ENCODE measurements at places on chromosomes 5 and 9.
A peak's percentile ranks its signal among the peaks of the same experiment; 100 is the strongest.

DNA sequence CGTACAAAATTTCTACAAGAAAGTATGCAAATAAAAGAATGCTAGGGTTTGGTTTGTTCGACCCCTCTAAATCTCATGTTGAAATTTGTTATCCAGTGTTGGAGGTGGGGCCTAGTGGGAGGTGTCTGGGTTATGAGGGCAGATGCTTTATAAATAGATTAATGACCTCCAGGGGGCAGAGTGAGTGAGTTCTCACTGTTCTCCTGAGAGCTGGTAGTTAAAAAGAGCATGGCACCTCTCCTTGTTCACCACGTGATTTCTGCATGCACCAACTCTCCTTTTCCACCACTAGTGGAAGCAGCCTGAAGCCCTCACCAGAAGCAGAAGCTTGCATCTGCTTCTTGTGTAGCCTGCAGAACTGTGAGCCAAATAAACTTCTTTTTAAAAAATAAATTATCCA, 50.4 kb upstream of the FAM170A start:
- DNase-seq: no peak

DNA sequence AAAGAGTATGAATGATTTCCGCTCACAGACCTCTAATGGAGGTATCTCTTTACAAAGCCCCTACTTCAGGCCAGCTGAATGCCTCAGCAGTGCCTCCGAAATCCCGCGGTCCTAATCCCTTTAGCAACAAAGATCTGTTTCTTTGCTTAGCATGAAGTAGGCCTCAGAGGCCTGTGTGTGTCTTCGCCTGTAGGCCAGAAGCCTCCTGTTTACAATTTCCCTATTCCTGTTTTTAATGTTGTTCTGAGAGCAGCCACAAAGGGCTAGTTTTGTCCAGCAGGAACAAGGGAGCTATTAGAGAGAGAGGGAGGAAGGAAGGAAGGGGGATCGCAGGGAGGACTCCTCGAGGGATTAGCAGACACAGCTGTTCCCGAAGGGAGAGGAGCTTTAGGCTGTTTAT, 166.4 kb upstream of the SPRY4 start:
- DNase-seq: no peak

GRCh38 chr5:90366948-90367347, 42.6 kb downstream of the CETN3 start:
- no peak for DNase-seq

DNA sequence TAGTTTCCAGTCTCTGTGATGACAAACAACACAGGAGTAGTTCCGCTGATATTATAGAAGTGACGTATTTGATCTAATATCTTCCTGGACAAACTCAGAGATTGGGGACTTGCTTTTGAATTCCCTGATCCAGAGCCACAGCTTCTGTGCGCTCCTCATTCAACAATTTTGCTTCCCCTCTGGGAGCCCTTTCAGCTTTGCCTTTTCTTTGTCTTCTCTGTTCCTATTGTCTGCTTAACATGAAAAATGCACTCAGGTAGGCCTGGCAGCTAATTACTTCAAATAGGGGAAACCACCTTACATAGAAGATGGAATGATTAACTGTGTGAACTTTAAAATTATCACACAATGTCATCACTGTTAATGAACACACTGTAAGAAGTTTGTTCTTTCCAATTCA, 192.9 kb downstream of the EPB41L4A start:
- no peak for DNase-seq

DNA sequence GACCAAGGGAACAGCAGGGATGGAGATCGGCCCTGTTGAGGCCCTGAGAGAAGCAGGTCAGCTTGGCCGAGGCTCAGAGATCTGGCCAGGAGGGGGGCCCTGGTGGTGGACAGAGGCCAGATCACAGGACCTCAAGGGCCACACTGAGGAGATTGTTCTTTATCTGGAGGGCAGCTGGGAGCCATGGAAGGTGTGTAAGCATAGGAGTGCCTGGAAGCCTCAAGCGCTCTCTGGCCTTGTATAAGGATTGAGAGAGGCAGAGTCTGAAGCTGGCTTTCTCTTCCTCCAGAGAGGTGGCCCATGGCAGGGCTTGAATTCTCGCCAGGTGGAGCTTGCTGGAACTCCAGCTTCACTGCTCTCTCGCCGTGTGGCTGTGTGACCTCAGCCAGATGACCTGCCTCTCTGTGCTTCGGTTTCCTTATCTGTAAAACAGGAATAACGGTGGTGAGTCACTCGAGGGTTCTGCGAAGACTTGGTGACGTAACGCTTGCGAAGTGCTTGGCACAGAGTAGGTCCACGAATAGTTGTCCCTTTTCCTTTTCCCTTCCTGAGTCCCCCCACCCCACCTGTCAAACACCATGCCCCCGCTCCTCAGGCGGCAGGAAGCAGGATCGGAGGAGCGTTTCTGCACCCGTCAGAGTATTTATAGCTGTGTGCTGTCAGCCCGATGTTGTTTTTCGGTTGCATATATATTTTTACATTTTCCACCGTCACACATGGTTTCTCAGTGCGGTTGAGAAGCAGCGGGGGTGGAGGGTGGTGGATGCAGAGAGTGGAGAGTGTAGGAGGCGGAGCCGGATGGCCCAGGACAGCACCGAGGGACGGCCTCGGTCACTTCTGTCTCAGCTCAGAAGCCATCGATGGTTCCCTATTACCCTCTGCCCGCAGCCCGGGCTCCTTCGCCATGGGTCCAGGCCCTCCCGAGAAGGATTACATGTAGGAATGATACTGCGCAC, 17.0 kb upstream of the CRB2 start:
- DNase-seq: no peak

- DNase-seq: no peak
These were observed 6.6 kb downstream of the OTULINL start for GRCh38 chr5:14588145-14588544.

GRCh38 chr5:35659556-35659955, 41.9 kb downstream of the SPEF2 start:
- DNase-seq: no peak

DNA sequence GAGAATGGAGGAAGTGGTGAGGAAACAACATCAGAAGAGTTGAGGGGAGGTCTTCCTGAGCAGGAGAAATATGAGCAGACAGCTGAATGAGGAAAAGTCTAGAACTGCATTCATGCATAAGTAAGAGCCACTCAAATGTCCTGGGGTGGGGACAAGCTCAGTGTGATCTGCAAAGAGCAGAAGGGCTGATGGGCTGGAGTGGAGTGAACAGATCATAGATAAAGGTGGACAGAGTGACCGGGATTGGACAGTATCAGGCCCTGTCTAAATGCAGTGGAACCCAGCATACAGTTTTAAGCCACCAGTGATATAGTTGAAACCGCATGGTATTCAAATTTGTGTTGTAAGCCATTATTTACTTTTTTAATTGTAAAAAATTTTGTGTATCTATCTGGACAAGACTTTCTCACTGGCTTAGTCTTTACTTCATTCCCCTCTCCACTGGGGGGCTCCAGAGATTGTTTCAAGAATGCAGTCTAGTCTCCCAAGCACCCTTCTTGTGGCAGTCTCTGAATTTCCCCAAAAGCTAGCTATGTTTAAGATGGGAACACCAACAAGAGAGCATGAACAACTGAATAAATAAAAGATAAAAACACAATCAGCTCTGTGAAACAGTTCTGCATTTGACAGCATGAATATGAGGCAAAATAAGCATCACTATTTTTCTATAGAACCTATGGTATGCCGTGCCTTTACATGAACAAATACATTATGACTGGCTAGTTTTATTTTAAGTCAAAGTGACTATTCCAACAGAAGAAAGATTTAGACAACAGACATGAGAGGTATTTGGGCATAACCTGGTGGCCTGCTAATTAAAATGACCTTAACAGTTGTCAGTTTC, 10.7 kb upstream of the STK32A start:
- peak; percentile 62 for DNase-seq

DNA sequence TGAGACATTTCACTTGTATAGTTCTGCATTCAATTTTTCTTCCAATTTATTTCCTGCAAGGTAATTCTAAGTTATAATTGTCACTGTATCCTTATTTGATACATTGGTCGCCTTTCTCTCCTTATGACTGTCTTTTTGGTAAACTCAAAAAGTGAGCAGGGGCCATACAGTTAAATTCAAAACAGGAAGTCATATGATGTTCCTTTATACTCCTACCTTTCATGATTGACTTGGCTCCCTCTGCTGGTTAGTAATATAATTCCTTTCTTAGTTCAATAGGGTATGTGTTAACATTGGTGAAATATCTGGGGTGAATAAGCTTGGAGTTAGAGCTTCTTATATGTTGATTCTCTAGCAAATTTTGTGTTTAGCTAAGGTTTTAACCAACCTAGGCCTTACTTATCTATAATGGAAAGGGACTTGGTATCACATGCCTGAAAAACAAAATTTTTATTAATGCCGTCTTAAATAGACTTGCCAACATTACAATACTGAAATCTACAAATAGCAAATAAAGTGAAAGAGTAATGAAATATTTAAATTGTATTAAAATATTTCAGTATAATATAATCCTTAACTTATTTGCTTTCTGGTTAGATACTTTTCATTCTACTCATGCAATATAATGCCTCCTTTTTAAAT, 6.0 kb upstream of the NIPBL start:
- DNase-seq: peak; percentile 49

DNA sequence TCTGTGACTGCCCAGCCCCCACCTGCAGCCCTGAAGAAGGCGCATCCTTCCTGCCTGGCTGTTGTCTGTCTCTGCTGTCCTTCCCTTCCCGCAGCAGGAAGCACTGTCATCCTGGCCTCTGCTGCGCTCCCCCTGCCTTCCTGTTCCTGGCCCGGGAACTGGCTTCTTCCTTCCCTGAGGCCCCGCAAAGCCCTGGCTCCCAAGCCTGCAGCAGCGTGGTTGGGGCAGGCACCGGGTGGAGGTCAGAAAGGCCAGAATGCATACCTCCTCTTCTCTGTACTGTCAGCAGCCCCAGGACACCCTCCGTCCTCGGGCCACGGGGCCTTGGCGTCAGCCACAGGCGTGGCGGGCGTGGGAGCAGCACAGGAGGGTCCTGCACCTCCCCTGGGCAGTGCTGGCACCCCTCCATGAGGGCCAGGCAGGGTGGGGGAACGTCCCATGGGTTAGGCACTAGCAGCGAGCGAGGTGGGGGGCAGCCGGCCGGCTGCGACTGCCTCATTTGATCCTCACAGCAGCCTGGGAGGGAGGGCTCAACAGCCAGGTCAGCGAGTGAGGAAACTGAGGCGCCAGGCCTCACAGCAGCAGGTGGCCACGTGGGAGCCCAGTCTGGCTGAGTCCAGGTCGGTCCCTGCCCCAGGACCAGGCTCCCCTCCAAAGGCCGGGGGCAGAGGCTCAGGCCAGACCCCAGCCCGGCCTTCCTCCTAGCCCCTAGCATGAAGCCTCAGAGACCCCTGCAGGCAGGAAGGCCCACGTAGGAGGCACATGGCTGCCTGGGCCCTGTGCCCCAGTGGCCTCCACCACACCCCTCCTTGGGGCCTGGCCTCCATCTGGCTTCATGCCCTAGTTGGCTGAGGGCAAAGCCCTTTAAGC, 9.4 kb downstream of the FLT4 start:
- no peak for DNase-seq

- DNase-seq: no peak
These were observed 176.8 kb downstream of the MELK start for GRCh38 chr9:36749461-36749860.

DNA sequence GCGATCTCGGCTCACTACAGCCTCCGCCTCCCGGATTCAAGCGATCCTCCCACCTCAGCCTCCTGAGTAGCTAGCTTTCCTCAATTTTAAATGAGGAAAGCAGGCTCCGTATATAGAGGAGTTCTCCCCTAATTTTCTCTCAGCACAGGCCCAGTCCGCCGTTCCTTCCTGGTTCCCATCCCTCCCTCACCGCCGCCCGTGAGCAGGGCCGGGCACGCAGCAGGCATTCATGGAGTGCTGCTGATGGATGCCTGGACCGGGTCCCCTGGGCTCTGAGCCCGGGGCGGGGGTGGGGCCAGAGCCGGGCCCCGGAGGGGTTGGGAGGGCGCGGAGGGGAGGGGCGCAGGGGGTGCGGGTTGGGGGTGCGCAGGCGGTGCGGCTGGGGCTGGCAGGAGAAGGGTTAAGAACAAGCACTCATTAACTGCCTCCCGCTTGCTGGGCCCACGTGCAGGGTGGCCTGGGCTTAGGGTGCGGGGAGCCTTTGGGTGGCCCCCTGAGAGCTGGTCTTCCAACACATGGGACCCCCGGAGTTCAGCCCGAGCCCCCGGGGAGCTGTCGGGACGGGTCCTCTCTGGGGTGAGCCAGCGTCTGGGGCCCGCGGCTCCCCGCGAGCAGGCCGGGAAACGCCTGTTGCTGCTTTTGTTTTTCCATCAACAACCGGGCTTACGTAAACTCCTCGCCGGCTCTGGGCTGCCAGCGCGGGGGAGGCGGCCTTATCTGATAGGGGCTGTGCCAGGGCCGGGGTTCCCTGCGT, 33.7 kb downstream of the LHX2 start:
- peak; percentile 51 for DNase-seq

- peak; percentile 71 for DNase-seq
These were observed at the start of gene CFAP77 for GRCh38 chr9:132409828-132410528. Gene CFAP77, plus strand, starts transcription at chr9:132410211. Its CDS starts 61 bp downstream, at chr9:132410272.

DNA sequence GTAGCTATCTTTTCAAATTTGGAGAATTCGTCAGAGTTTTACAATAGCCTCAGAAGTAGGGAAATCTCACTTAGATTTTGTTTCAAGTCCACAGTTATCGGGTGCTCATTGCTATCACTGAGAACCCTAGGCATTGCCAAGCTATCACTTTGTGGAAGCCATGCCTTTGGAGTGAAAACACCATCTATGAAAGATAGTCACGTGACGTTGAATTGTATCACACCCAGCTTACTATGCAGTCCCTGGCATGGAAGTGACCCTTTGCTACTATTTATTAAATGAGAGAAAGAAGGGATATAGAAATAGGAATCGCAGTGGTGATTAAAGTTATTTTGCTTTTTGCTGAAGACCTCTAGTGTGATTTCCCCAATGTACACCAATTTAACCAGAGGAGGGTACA, 97.2 kb downstream of the AOPEP start:
- no peak for DNase-seq

DNA sequence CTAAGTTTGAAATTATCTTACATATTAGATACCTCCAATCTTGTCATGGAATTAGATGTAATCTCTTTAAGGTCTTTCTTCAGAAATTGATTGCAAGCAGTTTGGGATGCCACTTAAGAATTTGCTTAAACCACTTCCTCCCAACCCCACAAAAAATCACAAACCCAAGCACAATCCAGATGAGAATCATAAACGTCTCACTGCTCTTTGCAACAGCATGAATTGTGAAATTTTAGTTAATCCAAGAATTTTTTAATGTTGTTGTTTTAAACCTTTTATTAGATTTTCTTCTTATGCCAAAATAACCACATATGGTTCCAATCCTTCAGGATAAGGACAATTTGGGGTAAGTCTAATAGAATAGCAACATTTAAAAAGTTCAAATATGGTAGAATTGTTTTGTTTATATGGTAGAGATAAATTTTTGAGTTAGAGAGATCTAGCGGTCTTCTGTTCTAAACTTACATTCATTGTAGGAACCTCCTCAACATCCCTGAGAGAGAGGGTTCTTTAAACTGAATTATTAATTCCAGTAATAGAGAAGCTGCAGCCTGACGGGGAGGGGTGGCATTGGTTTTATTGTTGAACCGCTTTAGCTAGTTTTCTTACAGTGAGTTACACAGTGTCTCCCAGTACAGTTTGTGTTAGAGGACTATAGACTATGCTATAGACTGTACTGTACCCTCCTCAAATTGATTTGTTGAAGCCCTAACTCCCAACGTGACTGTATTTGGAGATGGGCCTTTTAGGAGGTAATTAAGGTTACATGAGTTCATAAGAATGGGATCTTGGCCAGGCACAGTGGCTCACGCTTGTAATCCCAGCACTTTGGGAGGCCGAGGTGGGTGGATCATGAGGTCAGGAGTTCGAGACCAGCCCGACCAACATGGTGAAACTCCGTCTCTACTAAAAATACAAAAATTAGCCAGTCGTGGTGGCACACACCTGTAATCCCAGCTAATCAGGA, 24.8 kb upstream of the IL6ST start:
- no peak for DNase-seq

Data from T47D (cell line).